ENCODE measurements at places on chromosomes 5 and 9. TPM values are rescaled to one million over a fixed set of nuclear protein-coding genes. Genes with fewer than 3 reads are reported as not detected.

- no peak for DNase-seq
Measured at GRCh38 chr5:17816944-17817343, 182.7 kb downstream of the TAF11L14 start.

- peak; percentile 1 for DNase-seq
Measured at GRCh38 chr5:99945478-99946442, 589.4 kb upstream of the FAM174A start.

DNA sequence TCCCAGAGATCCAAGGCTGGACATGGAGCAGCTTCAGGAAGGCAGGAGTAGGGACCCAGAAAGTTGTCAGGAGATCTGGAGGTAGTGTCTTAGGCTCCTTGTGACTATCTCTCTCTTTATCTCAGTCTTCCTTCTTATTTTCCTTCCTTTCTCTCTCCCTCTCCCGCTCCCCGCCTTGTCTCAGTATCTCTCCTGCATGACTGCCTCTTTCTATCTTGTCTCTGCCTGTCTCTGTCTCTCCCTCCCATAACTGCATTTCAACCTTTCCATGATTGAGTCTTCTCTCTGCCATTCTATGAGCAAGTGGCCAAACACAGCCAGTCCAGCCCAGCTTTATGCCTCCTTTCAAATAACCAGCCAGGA lies 61.0 kb upstream of the NEK6 start:
- DNase-seq = no peak

DNA sequence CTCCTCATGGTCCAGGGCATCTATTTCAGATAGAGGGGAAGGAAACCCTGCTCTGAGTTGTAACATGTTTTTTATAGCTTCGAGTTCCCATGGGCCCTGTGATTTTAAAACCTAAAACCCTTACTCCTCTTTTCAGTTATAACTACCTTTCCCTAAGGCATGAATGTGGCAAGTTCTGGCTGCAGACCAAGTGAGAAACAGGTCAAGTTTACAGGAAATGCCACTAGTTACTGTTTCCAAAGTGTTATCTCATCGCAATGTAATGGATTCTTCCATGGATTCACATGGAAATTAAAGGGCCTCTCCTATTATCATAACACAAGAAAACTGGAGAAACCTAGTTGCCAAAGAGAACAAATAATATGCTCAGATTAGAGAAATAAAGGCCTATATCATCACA lies 574.5 kb upstream of the GRAMD2B start:
- no peak for DNase-seq

- DNase-seq = no peak
Measured at GRCh38 chr9:95840074-95840473, 35.4 kb upstream of the ERCC6L2 start.

GRCh38 chr5:1883120-1883924 lies 597 bp upstream of the IRX4 start:
- no peak for DNase-seq

GRCh38 chr9:120434532-120434931 lies 145.4 kb downstream of the CDK5RAP2 start:
- no peak for DNase-seq

GRCh38 chr9:105046907-105047741 lies 119.2 kb upstream of the ABCA1 start:
- no peak for DNase-seq

DNA sequence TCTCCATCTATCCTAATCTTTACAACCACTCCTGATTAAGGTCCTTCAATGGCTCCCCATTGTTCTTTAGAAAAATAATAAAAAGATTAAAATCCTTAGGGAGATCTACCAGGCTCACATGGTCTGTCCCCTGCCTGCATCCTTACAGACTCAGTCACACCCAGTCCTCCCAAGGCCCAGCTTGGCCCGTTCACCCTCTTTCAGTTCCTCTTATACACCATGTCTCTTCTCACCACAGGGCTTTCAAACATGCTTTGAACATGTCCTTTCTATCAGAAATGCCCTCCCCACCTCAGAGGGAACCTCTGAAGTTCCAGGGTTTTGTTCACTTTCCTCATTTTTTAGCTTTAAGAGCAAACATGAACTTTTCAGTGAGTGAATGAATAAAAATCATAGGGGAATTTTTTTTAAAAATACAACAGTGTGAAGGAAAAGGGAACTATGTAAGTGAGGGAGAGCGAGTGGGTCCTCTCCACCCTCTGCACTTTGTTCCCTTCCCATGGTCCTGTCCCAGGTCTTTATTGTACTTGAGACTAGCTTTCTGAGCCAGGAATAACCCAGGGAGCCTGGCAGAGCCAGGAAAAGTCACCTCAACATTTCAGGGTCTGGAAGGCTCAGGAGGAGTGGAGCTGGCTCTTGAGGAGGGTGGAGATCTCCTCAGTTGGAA lies 55.3 kb downstream of the TRPC7 start:
- DNase-seq = no peak

DNA sequence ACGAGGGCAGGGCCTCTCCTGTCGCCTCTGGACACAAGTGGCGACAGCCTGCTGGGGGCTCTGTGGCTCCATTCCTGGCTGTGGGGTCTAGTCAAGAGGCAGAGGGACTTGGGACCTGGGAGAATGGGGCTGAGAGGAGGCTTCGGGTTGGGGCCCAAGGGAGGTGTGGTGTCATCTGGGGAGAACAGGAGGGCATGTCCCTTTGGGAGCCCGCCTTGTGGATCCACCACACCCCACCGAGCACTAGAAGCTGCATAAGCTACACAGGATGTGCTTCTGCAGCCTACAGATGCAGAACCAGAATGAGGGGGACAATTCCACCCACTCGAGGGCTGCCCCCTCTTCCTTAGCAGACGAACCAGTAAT lies 3.9 kb upstream of the MAN1B1 start:
- no peak for DNase-seq

The PCDH1 gene
- polyA plus RNA-seq = 26.6 TPM

The AK8 gene
- polyA plus RNA-seq = 3.2 TPM

The ENG gene
- polyA plus RNA-seq = 72.5 TPM

The PHF19 gene
- polyA plus RNA-seq = 32.4 TPM

The SAXO1 gene
- 0.17 TPM for polyA plus RNA-seq

The OR1L4 gene
- not detected for polyA plus RNA-seq

The ANXA1 gene
- polyA plus RNA-seq = 30.3 TPM

The GARIN3 gene
- not detected for polyA plus RNA-seq
